Activated CD4-positive, alpha-beta T cell treated with anti-CD3 and anti-CD28 coated beads for 24 hours (primary cell): ENCODE measurements at places on chromosomes 7 and 10.

DNA sequence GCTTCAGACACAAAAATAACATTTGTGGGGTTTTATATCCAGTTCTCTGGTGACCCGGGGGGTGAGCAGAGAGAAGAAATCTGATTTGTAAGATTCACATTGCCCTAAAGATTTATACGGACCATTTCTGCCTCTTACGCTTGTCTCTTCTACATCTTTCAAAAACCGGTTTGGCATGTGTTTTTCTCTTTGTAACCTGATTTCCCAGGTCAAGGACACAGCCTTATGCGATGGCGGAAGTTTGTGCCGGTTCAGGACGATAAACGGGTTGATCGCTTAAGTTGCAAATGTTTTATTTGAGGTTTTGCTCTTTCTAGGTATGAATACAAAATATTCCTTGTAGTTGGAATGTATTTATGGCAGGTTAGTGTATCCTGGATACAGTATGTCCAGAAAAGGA, 61.6 kb upstream of the SH2B2 start:
- DNase-seq: no peak

GRCh38 chr7:82049442-82049841, 279.6 kb upstream of the HGF start:
- DNase-seq: no peak

GRCh38 chr10:77114181-77114821, 523.3 kb downstream of the KCNMA1 start:
- DNase-seq: no peak

DNA sequence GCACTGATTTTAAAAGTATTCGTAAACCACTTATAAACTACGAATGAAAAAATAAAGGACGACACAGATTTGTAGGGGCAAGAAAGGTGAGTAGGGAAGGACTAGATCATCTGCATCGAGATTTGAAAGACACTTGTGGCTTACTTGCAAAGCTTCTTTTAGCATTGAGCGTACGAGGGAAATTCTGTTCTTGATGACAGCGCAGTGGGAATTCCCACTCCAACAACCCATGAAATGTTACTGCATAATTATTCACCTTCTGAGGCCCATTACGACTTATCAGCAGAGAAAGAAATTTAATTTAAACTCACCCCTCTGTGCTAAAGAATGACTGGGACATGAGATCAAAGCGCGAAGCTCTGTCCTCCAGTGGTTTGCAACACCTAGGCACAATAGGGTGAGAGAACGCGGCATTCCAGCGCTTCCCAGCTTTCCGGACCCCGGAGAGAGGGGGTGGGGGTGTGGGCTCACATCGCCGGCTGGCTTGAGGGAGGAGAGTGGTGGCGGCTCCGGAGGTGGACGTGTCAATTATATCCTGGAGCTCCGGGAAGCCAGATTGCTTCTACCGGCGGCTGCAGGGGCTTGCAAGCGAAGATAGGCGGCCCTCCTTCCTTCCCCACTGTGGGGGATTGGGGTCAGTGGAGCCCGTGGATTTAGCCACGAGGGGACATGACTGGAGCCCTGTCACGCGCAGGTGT, 10.3 kb downstream of the SP8 start:
- DNase-seq: no peak

DNA sequence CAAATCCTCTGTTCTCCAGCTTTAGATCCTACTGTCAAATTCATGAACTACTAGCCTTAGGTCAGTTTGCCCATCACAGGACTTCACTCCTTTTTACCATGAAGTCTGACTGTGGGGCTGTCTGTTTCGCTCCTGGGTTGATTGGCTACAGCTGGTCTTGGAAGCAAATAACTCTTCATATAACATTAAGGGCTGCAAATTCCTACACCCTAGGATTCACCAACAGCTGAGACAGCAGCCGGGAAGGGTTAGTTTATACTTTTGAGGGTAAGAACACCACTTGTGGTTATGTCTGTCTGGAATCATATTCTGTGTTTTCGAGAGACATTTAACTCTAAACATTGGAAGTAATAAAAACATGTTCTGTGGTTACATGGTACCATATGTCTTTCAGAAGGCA, 55.9 kb upstream of the KIAA1217 start:
- DNase-seq: no peak

- no peak for DNase-seq
Observed at GRCh38 chr10:49079072-49079471, 36.2 kb downstream of the VSTM4 start.

GRCh38 chr7:16881844-16882243, at the start of gene AGR3:
Gene AGR3, minus strand, starts transcription at chr7:16881983. Its CDS starts 3,365 bp downstream, at chr7:16878618.
- DNase-seq: no peak

GRCh38 chr10:12463459-12463838, 114.1 kb downstream of the CAMK1D start:
- DNase-seq: no peak

GRCh38 chr10:105185161-105185560, 544.1 kb downstream of the SORCS3 start:
- no peak for DNase-seq

DNA sequence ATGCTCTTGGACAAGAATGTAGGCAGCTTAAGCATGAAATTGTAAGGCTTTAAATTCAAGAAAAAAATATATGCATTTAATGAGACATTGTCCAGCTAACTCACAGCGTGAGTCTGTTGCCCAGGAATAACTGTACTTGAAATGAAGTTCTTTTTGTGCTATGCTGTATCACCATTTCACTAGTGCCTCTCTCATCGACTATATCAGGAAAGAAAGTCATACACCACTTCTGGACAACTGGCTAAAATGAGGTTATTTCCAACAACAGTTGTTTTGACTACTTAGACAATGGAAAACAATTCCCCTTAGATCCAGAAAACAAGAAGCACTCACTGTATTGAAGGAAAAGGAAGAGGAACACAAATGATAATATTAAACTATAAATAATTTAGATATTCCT, 251.8 kb downstream of the CRPPA start:
- no peak for DNase-seq

- no peak for DNase-seq
Observed at GRCh38 chr7:22480523-22481075, 19.4 kb downstream of the STEAP1B start.

GRCh38 chr10:64346389-64346788, 825.2 kb downstream of the REEP3 start:
- no peak for DNase-seq

GRCh38 chr7:79624336-79624735, 170.9 kb upstream of the MAGI2 start:
- DNase-seq: no peak

- DNase-seq: no peak
Observed at GRCh38 chr7:36887233-36887632, 162.9 kb upstream of the AOAH start.

DNA sequence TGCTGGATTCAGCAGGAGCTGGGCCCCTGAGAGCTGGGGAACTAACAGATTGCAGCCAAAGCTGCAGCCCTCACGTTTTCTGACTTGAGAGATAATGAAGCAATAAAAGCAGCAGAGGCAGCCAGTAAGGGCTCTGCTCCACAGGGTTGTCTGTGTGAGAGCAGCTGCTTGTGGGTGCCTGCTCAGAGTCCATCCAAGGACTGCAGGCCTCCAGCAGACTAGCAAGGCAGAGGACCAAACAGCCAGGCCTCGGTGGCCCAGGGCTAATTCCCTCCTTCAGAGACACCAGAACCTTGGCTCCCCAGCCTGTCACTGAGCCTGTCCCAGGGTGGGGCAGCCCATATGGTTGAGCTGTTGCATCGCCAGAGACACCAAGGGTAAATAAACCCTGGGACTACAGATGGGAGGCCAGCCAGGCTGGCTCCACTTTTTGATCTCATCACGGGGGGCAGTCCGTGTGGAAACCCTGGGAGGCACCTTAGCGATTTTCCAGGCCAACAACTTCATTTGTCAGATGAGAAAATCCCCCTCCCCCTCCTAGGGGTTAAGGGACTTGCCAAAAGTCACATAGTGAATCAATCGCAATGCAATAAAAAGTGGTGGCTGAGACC, 229.2 kb downstream of the WDR11 start:
- no peak for DNase-seq

GRCh38 chr7:35646289-35647023, 48.5 kb downstream of the HERPUD2 start:
- no peak for DNase-seq

GRCh38 chr10:35585903-35586535, 19.1 kb upstream of the GJD4 start:
- no peak for DNase-seq

GRCh38 chr10:132185601-132186487, 904 bp upstream of the DPYSL4 start:
- DNase-seq: no peak

DNA sequence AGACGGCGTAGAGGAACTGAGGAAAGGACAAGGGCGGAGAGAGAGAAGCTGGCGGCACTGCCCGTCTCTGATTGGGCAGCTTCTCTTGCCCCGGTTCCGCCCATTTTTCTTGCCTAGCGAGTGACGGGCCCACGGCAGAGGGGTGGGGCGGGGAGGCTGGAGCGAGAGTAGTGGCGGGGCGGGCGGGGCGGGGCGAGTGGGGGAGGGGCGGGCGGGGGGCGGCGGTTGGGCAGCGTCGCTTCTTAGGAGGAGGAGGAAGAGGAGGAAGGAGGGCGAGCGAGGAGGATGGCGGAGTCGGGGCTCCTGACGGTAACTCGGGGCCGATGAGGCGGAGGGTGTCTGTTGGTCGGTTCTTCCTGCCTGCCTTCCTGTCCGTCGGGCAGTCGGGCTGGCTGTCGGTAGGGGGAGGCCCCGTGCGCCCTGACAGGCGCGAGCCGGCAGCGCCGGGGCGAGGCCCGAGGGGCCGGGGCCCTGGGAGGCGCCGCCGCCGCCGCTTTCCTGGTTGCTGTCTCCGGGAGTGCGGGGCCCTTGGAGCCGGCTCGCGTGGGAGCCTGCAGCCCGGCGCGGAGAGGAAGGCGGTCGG, at the start of gene SHOC2:
Gene SHOC2, plus strand, starts transcription at position 256 of the 583 bp plus-strand sequence. CDS start 44,755 bp downstream, outside the sequence.
- peak; percentile 96 for DNase-seq

GRCh38 chr10:112842832-112843360, 107.2 kb upstream of the TCF7L2 start:
- no peak for DNase-seq

GRCh38 chr10:6522230-6522629, 57.8 kb downstream of the PRKCQ start:
- DNase-seq: no peak

GRCh38 chr7:79936281-79936983, 198.2 kb upstream of the GNAI1 start:
- DNase-seq: no peak

DNA sequence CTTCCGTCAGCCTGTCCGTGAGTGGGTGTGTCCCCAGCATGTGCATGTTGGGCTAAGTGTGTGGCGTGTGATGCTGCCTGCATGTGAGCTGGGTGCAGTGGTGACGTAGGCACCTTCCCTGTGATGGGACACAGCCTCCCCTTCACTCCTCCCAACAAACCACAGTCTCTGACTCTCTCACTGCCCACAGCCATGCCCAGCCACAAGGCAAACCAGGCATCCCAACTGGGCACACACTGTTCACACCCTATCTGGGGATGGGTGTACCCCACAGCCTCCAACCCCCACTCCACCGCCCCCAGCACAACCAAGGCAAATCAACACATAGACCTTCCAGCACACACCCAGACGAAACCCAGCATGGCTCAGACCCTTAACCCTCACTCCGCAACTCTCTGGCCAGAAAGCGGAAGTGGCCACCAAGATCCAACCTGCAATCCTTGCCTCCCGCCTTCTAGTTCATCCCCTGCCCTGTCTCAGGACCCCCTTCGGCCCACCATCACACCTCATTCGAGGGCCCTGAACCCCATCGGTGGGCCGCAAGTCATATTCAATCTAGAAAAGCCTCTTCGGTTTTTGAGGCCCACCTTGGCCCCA, 10.4 kb downstream of the PSD start:
- no peak for DNase-seq

DNA sequence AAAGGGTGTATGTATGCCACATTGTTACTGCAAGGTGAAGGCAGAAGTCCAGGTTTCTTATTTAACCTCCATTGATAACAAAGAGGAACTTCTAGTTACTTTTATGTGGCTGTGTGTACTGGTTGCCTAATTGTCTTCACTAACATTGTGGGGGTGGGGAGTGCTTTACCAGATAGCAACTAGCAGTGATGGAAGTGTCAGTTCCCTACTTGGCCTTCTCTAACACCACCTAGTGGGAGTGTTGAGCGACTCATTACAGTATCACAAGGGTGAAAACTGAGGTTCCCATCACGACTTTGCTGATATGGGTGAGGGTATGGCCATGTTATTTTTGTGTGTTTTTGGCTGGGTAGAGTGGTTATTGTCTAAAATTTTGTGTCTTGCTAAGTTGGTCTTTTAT, 274.4 kb downstream of the THSD7A start:
- no peak for DNase-seq

- DNase-seq: no peak
Observed at GRCh38 chr10:52357971-52358370, 43.9 kb downstream of the DKK1 start.

- no peak for DNase-seq
Observed at GRCh38 chr10:3020311-3020710, 47.0 kb upstream of the PFKP start.

DNA sequence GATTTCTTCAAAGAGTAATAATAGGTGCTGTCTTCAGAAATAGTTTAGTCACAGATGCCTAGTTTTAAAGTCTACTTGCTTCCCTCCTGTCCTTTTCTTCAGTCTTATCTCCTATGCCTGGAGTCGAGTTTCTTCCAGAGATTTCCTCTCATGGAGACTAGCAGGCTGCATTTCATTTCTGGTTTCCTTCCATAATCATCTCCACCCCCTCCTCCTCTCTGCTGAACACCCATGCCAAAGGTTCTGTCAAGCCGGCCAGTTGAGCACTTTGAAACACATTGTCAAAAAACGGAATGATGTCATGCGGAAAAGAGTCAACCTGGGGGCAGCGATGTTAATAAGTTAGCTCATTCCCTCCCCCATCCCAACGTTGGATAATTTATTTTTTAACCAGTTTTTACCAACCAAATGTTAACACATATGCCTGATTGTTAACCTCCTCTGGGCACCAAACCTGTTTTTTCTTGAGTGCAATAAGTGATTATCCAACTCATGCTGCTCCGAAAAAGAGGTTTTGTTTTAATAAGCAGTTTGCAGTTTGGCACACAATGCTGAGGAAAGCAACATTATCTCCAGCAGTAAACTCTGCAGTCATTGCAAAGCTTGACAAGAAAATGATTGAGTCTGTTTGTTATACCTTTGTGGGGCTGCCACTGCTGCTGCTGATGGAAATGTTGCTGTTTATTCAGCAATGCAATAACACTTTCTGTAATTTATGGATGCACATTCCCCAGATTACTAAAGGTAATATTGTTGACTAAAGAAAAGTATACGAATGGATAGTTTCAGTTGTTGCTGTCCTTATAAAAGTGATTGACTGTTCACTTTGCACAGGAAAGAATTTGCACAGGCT, 161.6 kb downstream of the LRMDA start:
- no peak for DNase-seq

GRCh38 chr7:155203882-155204691, 93.6 kb upstream of the INSIG1 start:
- no peak for DNase-seq

DNA sequence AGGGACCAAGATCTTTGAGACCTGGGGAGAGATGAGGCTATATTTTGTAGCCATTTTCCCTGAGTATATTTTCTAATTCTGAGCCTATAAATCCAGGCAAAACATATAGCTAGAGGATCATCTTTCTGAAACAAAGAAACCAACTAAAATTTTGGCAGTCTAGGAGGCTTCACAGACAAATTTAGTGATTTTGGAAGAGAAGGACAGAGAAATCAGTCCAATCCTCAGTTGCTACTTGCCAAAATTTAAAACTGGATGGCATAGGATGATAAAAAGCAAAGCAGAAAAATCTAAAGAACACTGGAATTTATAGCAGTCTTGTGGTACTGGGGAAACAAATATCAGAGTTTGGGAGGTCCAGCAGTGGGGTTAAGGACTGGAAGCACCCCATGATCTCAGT, 43.4 kb upstream of the POM121L12 start:
- DNase-seq: no peak

GRCh38 chr7:73451780-73452398, 18.3 kb downstream of the FZD9 start:
- peak; percentile 23 for DNase-seq

- no peak for DNase-seq
Observed at GRCh38 chr7:3910054-3910453, 609.0 kb downstream of the SDK1 start.
